NCI-H1092 (cell line): ENCODE measurements at places on chromosomes 2 and 18.

DNA sequence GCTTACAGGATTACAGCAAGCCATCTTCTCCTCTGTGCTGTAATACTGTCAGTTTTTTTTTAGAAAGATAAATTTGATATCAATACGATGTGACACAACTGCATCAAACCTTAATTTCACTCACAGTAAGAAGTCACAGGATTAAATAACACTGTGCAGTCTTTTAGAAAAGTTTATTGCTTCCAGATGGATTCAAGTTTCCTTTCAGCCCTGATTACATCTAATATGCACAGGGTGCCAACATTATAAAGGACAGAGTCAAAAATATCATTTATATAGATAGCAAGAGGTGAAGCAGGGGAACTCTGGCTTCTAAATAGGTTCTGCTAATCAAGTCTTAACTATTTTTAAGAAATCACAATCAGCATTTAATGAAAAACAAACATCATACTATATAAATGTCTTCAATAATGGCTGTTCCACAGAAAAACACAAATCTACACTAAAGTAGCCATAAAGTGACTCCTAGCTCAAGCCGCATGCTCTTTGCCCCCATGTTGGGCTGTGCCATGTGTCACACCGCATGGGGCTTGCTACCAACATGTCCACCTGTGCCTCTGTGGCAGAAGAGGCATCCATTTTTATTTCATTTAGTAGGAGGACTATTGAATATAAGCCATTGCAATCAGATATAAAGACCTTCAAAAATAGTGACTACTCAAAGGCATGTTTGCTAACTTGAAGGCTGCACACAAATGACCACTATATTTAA, 35.0 kb downstream of the CERKL start:
- no peak for DNase-seq

GRCh38 chr2:96325041-96325883, at the start of gene ITPRIPL1:
TSS of gene ITPRIPL1 (plus strand) at chr2:96325317. CDS start at chr2:96325840, 523 bp downstream.
- no peak for DNase-seq

DNA sequence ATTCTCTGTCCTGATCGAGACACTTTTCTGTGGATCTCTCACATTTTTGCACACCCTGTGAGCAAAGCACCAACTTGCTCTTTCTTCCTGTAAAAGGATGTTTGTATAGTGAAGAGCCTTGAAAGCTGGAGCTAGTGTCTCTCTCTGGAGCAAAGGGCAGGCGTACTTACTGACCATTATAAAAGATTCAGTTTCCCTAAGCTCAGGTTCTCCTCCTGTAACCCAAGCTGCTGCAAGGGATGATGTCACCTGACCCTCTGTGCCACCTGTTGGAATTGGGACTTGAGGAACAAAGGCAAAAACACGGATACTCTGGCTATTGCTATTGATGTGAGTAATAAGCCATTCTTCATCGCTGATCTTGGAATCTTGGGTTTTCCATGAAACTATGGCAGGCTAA, 52.6 kb upstream of the NEMP2 start:
- DNase-seq = no peak

DNA sequence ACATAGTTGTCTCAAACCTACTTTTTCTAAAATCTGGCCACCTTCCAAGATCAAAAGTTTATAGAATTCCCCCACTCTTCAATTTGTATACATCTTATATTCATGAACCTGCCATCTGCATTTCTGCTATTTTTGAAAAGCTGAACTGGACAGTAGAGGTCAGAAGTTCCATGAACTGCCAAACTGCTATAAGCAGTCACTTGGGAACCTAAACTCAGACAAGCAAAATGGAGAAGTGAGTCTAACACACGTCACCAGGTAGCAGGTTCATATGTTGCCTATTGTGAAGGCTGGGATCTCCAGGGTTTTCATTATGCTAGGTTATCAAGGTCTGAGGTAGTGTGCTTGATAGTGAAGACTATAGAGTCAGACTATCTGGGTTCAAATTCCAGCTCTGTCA, 2.0 kb upstream of the MYO1B start:
- no peak for DNase-seq

DNA sequence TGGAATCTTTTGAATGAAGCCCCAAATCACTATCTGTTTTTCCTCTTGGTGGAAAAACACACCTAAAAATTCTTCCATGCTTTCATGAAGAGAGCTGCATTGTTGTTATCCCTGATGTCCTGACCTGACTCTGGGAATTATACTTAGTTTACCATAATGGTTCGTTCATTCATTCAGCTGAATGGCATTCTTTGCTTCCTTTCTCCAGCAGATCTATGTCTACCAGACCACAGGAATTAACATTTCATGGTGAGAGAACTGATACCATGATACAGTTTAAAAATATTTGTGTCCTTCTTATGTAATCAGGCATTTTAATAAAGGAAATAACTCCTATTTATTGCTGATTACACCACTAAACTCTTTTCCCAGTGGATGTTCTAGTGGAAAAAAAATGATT, 11.1 kb upstream of the SLC4A10 start:
- DNase-seq = no peak

- no peak for DNase-seq
These were observed 25.9 kb upstream of the IMPA2 start for GRCh38 chr18:11955239-11956029.

DNA sequence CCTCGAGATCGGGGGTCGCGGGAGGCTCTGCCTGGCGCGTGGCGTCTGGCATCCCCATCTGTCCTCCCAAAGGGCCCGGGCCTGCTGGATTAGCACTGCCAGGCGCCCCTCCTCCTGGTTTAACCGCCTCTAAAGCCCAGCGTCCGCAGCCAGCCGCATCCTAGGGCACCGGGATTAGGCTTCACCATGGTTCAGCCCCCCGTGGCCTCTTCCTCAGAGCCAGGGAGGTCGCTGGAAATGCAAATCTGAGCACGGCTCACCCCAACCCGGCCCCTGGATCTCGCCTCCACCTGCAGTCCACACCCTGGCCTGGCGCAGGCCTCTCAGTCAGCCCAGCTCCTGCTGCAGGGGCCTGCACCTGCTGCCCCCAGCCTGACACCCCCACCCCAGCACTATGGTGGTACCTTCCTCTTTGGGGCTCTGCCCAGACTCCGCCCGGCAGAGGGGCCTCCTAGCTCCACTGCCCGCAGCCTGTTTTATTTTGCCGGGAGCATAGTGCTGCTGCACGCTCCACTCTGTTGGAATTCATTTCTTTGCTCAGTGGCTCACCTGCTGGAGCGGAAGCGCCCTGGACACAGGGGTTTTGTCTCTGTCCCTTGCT, 13.2 kb downstream of the PRELID3A start:
- DNase-seq = peak; percentile 73

DNA sequence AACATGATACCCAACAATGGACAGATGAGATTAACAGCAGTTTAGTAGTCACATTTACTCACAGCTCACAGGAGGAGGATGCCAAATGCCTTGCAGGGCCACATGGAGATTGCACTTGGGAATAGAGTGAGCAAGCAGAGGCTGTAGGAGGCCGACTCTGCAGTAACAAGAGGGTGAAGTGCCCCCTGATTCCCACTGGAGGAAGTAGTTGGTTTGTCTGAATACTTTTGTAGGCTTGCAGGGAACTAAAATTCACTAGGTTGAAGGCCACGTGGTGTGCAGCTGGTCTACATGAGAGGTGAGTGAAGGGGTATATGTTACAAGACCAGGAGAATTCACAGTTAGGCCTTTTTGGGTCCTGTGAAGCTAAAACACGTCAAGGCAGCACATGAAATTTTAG, 419.3 kb upstream of the TNP1 start:
- DNase-seq = no peak

GRCh38 chr18:58831606-58832005, 33.1 kb upstream of the ZNF532 start:
- no peak for DNase-seq

GRCh38 chr2:18133310-18133709, 254.8 kb downstream of the KCNS3 start:
- DNase-seq = no peak

- no peak for DNase-seq
These were observed 58.7 kb upstream of the CDH20 start for GRCh38 chr18:61274416-61274960.

DNA sequence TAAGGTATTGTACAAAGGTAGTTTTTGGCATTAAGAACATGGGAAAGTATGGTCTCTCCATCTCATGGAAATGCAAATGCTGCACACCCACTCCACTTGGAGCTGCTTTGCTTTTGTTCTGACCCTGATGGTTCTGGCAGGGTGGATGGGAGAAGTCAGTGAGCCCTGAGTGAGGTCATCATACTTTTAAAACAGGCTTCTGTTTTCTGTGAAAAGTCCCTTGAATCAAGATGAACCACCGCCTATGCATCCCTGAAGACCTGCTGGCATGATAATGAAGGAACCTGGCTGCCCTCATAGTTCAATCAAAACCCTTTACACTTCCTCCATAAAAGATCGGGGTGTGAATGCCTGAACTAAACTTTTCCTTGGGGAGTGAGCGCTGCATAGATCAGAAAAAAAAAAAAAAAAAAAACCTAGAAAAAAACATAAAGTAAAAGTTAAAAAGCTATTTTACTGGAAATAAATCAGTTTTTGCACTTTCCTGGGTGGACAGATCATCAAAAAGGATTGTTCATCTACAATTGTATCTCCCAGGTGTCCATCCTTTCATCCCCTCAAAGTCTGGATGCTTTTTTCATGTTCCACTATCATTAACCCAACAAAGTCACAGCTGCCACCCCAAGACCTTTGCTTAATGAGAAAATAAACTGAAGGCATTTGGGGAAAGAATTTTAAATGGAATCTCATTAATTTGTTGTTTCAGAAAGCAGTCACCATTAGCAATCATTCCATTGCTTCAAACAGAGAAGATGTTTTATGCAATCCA, 728.1 kb upstream of the DDX18 start:
- DNase-seq = no peak

DNA sequence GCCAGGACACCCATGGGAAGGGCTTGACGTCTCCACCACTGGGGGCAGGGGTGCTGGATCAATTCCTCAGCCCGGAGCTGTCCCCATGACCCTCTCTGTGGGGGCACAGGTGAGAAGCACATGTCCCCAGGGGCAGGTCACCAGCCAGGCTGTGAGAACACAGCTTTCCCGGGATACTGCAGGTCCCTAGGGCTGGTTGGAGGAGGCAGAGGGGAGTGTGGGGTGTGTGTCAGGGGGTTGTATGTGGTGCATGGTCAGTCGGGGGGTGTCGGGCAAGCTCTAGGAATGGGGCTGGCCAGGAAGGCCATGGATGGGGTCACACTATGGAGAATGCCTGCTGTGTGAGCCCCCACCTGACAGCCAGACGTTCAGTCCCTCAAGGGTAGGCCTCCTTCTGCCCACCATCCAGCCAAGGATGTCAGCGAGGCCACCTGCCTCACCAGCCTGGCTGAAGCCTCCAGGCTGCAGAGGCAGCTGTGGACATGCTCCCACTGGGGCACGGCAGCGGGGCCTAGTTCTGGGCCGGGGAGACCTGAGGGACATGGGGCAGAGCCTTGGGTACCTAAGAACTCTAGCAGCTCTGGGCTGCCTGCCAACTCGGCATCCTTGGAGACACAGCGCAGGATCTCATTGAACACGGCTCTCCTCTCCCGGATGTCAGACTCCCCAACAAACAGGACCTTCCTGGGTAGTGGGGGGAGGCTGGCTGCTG, 10.3 kb downstream of the HS1BP3 start:
- DNase-seq = no peak

DNA sequence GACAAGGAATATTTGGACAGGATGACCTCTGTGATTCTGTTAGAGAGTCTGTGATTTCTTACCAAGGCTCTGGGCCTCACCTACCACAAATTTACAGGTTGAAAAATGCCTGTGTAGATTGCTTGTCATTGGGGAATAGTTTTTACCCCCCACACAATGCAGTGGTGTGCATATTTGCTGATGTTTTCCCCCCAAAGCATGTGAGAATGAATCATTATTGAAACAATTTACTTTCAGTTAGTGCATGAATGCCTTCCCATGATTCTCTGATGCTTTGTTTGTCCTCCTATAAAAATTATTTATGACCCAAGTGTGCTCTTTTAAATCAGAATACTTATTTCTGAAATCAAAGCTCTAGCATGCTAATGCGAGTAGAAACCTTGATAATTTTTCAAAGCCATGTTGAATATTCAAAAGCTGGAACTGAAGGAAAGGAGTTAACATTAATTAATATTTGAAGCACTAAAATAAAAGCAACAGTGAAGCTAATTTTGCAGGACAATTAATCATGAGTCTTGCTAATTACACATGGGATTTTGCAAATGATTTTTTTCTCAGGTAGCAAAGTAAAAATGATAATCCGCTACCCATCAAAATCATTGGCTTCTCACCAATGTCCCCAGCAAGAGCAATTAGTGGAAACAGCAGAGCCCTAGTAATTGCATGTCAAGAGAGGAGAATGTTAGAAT, 361.2 kb upstream of the HNRNPA3 start:
- DNase-seq = no peak
